ENCODE measurements at places on chromosomes 12 and 14. TPM values are rescaled to one million over a fixed set of nuclear protein-coding genes. Genes with fewer than 3 reads are reported as not detected.

- DNase-seq: no peak
Measured at GRCh38 chr14:71142375-71143038, 235.2 kb downstream of the PCNX1 start.

DNA sequence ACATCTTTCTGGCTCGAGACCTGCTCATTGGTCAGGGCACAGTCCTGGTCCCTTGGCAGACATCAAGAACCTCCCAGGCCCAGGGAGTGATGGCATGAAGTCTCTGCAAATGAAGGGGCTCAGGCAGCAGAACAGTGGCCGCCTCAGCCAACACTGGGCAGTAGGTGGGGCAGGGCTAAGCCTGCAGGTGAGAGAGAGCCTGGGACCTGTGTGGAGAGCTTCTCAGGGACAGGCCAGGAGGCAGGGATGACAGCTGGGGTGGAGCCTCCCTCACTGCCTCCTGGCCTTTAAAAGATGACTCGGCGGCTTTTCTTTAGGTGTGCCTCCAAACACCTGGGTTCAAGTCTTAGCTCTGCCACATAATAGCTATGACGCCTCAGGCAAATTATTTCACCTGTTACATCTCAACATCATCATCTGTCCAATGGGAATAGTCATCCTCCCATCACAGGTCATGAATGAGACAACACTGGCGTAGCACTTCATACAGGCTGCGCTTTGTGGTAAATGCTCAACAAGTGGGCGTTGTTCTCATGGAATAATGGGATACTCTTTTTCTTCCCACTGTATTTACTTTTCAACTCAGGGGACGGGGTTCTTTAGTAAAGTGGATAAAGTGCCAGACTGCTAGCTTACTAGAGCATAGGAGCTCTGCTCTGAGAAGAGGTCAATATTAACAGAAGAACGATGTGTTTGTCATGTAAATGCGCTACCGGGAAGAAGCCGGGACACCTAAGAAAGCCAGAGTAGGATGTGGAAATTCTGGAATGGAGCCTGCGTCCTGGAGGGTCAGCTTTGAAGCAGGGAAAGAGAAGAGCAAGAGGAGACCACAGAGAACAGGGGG lies 277.4 kb downstream of the FOXN3 start:
- DNase-seq: peak; percentile 69

DNA sequence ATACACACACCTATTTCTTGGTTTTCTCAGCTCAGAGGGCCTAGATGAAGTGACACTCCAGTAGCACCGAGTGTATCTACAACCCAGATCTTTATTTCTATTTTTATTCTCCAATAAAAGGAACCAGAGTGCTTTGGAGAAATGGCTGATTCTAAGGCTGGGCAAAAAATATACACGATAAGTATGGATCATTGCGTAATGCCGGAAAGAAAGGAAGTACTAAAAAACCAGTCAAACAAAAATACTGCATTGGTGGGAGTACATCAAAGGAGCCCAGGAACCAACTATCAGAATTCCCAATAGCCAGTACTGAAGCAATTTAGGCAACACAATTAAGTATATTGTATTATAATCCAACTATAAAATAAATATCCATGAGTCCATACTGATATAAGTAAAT lies 400.9 kb upstream of the CCDC196 start:
- DNase-seq: no peak

DNA sequence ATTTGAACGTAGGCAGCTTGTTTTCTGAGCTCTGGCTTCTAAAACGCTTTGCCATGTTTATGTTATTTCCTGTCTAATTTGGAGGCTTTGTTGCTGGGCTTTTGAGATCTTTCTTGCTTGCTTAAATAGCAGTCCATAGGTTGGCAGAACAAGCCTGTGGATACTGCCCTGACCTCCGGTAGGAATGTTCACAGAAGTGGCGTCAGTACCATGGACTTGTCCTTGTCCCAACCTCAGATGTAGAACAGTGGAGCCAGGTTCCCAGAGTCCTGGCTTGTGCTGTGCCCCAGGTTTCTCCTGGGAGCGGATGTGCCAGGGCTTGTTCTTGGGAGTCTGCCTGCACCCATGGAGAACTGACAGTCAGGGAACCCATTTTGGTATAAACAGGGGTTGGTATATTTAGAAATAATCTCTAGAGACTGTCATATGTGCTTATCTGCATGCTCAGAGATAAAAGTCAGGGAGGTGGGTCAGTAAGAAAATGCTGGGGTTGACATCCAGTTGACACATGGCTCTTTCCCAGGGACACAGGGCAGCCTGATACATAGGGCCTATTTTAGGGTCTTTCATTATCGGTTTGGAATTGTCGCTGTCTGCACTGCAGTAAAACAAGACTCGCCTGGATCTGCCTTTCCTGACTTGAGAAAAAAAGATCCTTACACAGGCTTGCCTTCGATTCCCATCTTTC lies 22.9 kb downstream of the CACNA1C start:
- DNase-seq: no peak

GRCh38 chr12:121600702-121601336 lies 20.0 kb upstream of the KDM2B start:
- no peak for DNase-seq

GRCh38 chr12:108117902-108118301 lies 11.2 kb upstream of the WSCD2 start:
- no peak for DNase-seq

- no peak for DNase-seq
Measured at GRCh38 chr14:101928415-101928841, 35.9 kb upstream of the DYNC1H1 start.

- no peak for DNase-seq
Measured at GRCh38 chr12:116182359-116183063, 95.0 kb downstream of the MED13L start.

- no peak for DNase-seq
Measured at GRCh38 chr12:90280033-90280432, 571.4 kb upstream of the ATP2B1 start.

GRCh38 chr14:89243286-89243685 lies 173.7 kb downstream of the FOXN3 start:
- DNase-seq: no peak

DNA sequence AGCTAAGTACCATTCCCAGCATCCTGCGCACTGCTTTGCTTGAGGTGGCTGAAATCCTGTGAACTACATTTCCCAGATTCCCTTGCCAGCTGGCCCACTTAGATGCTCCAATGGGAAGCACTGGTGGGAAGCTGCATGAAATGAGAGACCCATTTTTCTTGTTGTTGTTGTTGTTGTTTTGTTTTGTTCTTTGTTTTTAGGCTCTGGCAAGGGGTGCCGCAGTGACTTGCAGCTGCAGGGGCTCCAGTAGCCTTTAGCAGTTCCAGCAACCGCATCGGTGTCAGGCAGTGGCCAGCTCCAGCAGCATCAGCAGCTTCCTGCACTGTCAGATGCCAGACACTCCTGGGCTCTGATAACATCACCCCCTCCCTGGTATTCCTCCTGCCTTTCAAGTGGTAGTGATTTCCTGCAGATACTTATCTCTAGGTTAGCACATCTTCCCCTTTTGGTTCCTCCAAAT lies 8.8 kb upstream of the EGLN3 start:
- DNase-seq: peak; percentile 61

DNA sequence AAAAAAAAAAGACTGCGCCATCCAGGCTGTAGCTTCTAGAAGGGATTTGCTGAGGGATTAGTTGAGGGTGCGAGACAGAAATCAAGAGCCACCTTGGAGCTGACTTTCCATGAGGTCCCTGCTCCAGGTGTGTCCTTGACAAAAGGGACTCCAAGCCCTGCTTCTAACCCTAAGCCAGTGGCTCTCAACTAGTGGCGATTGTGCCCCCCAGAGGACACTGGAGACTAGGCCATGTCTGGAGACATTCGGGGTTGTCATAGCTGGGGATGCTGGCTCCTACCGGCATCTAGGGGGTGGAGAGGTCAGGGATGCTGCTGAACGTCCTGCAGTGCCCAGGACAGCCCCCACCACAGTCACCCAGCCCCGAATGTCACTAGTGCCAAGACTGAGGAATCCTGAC lies 40.6 kb downstream of the SPRING1 start:
- peak; percentile 82 for DNase-seq

GRCh38 chr14:36438883-36439282 lies 81.1 kb downstream of the NKX2-1 start:
- DNase-seq: no peak

DNA sequence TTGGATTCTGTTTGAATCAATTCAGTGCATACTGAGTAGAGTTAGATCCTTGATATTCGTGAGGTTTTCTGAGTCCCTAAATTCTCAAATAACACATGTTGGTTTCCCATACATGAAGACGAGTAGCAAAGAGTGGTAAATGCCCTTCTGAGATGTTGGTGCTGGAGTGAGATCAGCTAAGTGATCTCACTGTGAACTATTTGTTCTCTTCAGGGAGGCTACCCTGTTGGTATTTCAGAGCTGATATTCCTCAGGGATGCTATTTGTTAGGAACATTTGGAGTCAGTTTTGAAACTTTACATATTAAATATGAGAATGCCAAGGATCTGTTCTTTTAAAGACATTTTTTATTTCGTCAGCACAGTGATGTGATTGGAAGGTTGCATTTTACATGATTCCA lies 54.7 kb downstream of the SUSD6 start:
- no peak for DNase-seq

DNA sequence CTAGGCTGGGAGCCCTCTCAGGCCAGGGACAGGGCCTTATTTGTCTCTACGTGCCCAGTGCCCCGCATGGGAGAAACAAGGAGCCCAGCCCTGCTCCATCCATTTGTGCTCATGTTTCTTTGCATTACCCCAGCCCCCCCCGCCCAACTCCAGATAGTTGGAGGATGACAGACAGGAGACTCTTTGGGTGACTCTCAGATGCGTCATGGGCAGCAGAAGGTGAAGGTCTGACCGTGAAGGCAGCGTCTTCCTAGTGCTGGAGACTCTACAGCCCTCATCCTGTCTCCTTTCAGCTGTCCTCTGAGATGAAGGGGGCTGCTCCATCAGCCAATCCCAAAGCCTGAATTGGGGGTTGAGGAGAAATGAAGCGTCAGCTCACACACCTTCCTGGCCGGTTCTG lies 283 bp upstream of the PSMB11 start:
- no peak for DNase-seq

GRCh38 chr12:81627336-81628189 lies 131.6 kb downstream of the PPFIA2 start:
- DNase-seq: no peak

- no peak for DNase-seq
Measured at GRCh38 chr12:23008623-23009022, 383.7 kb downstream of the ETNK1 start.

DNA sequence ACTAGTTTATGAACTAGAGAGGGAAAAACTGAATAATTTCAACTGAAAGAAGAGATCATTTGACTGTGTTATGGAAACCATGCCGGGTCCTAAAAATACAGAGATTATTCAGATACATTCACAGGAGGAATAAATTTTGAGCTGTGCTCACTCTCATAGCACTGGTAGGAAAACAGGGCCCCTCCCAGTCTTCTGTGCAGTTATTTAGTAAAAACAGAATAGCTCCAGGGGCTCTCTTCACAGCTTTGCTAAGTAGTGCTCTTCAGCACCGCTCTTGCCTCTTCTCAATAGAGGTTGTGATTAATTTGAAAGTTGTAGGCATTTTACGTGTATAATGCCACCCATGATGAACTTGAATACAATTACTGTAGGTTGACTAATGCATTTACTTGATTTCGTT lies 435.9 kb upstream of the PDE3A start:
- DNase-seq: no peak

- no peak for DNase-seq
Measured at GRCh38 chr12:16560273-16560672, 45.7 kb downstream of the LMO3 start.

- no peak for DNase-seq
Measured at GRCh38 chr12:59097876-59098275, 177.6 kb upstream of the LRIG3 start.

- no peak for DNase-seq
Measured at GRCh38 chr12:67884596-67884995, 104.7 kb upstream of the IFNG-AS1 start.

DNA sequence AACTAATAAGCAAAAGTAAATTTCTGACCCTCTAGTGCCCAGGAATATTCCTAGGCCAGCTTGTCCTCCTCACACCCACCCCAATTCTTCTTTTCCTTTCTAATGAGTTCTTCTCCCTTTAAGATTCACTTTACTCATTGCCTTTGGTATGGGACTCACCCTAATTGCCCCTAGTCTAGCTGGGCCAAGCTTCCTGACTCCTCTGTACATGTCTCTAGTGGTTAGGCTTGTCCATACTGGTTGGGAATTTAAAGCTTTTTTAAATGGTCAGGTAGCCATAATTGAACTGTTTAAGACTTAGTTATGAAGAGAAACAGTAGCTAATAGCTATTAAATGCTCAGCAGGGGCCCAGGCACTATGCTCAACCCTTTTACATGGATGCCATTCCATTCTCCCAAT lies 248.2 kb downstream of the C12orf42 start:
- no peak for DNase-seq

Gene STAC3
- total RNA-seq: 2.0 TPM

Data from H9 (cell line).